Tibial nerve (tissue), 4 donors: ENCODE measurements at places on chromosomes 3 and 15. TPM values are rescaled to one million over a fixed set of nuclear protein-coding genes. Genes with fewer than 3 reads are reported as not detected.

DNA sequence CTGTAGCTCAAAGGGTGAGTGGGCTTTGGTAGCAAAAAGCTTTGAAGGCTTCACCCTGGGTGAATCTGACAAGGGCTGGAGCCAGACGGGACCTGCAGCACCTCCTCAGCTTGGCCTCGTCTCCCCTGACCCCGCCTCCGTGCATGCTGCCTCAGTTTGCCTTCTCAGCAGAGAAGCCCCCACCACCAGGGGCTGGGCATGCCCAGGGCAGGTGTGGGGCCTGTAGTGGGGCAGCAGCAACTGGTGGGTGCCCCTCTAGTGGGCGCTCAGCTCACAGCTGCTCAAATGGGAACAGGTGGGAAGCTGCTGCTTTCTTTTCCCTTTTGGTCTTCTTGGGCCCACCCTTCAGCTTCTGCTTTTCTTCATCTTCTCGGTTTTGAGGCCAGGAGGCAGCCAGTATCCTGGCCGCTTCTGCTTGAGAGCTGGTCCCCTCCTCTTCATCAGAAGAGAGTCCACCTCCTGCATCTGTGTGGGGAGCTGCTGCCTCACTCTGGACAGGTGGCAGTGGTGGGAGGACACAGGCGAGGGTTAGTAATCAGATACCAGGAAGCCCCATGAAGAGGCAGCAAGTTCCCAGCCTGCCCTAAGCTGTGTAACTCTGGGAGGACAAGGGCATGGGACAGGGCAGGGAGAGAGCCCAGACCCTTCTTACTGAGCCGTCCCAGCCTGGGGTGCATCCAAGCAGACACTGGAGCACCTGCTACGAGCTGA is 21.0 kb downstream of the TMEM43 start:
- no peak for DNase-seq

DNA sequence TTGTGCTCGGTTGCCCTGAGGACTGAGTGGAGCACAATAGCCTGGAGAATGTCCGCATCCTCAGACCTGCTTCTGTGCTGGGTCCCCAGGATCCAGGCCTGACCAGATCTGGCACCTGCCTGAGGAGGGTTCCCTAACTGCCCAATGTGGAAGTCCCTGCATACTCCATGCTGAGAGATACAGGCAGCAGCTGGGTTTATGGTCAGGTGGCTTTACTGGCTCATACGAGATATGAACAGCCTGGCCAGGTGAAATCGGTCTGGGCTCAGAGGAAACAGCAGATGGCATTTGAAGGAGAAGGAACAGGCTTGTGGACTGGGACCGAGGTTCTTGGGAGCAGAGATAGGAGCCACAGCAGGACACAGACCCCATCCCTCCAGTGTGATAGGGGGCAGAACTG is 18.2 kb upstream of the KIF23 start:
- DNase-seq = no peak

GRCh38 chr3:30349507-30349906 is 256.9 kb upstream of the TGFBR2 start:
- DNase-seq = no peak

DNA sequence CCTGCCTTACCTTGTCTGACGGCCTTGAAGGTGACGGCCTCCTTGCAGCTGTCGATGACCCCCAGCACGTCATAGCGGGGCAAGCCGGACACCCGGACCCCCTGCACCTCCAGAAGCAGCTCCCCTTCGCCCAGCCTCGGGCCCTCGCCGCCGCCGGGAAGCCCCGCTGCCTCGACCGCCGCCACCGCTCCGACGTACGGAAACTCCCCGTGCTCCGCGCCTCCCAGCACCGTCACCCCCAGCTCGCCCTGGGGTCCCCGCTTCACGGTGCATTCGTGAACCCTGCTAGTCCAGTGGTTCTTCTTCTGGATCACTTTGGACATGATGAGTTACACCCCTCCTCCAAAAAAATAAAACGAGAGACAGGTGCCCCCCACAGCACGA is 740 bp downstream of the MAGI1 start:
- DNase-seq = no peak

XIRP1 gene
- total RNA-seq = not detected

THPO gene
- not detected for total RNA-seq

GRCh38 chr15:25832158-25832557 is 31.0 kb downstream of the ATP10A start:
- no peak for DNase-seq
